ENCODE measurements at places on chromosomes 2 and 18.

DNA sequence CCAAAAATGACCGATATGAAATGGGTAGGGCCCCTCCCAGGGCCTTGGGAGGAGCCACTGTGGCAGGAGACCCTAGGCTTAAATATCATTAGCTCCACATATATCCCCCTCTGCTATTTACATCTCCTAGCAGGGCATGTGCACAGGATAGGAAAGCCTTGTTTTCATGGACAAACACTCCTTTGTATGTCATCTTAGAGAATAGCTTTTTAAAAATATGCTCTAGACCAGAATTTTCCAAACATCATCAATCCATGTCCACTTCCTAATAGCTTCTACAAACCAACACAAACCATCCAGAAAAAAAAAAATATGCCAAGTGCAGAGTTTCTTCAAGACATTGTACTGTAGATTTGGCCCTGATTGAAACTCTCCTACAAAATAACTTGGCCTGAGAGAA, 10.8 kb downstream of the DAPL1 start:
- no peak for DNase-seq

DNA sequence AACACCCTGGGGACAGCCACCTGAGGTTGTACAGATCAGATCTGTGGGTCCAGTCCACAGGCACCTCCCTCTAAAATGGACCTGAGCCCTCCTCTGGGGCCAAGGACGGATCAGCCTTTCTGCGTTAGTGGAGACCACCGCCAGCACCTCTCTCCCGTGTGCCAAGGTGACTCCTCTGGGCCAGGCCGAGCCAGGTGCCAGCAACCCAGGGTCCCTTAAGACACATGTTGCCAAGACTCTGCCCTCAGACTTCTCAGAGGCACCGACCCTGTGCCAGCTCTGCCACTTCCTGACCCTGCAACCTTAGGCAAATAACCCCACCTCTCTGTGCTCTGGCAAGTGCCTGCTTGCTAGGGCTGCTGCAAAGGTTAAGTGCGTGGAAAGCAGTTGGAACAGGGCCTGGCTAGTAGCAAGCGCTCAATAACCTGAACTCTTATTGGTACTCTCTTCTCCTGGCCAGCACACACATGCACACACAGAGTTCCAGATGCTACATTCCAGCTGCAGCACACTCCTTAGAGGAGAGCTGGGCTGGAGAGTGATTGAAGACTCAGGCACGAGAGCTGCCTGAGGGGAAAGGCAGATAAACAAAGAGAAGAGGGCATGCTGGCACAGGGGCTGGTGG, 105.6 kb downstream of the TNS1 start:
- DNase-seq, result no peak

DNA sequence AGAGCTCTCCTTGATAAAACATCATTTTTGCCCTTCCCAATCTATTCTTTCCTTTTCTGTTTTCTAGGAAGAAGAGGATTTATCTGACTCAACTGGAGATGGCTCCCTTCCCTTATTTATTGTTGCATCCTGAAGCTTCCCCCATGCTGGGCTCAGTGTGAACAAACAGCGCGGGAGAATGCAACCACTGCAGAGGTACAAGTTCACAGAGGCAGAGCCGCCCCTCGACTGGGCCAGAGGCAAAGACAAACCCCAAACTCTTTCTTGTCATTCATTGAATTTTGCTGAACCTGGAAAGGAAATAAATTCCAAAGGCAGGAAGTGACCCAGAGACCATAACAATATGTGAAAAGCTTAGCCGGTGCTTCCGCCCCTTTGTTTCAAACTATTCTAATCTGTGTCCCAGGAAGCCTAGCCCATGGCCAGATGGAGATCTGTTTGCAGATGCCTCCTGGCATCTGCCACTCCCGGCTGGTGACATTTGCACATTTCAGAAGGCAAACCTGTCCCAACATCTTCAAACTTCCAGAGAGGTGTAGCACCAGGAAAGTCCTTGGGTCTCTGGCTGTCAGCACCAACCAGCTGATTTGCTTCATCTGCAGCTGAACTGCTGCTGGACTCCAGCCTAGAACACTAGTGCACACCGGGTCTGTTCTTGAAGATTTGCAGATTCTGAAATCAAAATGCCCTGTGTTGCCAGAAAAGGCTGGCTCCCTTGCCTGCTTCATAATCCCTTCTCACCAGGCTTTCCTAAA, 79.4 kb upstream of the MAP4K3 start:
- DNase-seq, result peak; percentile 17

DNA sequence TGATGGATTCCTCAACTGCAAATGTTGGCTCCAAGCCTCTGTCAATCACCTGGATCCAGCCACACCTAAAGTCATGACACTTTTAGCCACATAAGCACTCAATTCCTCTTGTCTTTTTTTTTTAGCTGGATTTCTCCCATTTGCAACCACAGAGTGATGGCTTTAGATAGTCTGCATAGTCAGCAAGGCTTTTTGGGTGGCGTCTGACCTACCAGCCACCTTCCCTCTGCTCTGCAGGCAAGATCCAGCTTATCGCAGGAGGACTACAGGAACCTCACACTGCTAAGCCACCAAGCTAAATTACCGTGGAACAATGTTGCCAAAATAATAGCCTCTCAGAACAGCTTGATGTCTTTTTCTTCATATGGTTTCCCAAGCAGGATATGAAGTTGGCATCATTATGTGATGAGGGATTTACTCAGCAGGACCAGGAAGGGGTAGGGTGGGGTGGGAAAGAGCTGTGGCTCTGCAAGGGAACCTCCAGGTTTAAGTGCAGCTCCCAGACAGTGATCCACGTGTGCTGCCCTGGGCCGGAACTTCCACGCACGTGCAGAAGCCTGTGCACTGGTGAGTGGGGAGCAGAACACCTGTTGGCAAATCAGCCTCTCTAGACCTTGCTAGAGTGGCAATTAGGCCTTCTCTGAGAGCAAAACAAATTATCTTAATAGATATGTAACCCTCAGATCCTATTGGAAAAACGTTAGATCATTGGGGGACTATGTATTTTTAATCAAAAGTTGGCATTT, 170.6 kb upstream of the NCK2 start:
- DNase-seq, result no peak

DNA sequence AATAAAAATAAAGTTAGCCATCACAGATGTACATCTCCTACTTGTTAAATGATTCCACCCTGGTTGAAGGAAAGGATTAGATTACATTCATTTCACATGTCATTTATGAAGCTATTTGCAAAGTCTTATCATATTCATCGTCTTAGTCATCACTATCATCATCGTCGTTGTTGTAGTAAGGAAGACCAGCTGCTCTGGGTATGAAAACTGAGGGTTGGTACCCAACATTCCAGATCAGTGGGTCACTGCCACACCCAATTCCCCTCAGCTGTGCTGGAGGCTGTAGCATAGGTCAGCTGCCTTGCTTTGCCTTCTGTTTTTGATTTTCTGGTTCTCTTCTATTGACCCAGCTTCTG, 20.9 kb upstream of the CCBE1 start:
- DNase-seq, result peak; percentile 91

DNA sequence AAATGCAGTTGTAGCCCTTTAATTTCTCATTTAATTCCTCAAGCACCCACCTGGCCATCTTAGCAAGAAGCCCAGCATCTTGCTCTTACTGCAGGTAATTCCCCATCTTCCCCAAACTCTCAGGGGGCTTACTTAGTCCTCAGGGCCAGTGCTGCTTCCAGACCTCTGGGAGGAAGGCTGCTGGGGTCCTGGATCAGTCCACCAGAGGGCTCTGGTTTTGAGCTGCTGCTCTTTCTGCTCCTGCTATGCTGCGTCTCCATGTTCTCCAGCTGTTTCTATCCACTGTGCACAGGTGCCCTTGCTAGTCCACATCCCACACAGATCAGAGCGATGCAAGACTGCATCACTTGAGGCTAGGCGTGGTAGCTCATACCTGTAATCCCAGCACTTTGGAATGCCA, 34.5 kb upstream of the TMEM87B start:
- DNase-seq, result no peak

GRCh38 chr18:25289001-25289631, 62.9 kb downstream of the ZNF521 start:
- DNase-seq, result peak; percentile 67

DNA sequence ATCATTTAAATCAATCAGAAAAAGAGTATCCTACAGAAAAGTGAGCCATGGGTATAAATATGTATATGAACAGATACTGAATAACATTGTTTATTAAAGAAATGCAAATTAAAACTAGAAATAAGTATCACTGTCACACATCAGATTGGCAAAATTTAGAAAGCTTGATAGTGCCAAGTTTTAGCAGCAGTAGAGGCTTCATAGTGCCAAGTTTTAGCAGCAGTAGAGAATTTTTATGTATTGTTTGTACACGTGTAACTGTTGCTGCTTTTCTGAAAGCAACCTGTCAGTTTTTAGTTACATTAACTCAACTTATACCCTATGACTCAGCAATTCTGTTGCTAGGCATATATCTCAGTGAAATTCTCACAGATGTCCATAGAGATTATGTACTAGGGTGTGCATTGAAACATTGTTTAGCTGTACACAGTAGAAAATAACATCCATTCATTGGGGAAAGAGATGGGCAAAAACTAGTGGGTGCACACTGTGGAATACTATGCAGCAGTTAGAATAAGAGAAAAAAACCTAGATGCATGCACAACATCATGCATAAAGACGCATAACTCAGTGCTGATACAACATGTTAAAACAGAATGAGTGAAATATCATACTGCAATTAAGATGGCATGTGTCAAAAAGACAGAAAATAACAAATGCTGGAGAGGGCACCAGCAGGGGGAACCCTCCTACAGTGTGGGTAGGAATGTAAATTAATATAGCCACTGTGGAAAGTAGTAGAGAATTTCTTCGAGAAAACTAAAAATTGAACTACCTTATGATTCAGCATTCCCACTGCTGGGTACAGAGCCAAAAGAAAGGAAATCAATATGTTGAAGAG, 294.5 kb upstream of the NT5C1B start:
- peak; percentile 27 for DNase-seq

- no peak for DNase-seq
These were observed 123.5 kb downstream of the MYO5B start for GRCh38 chr18:50071397-50071796.

GRCh38 chr2:217106650-217107014, 246.8 kb upstream of the TNP1 start:
- DNase-seq, result peak; percentile 11

GRCh38 chr2:42421157-42421485, 60.1 kb upstream of the COX7A2L start:
- no peak for DNase-seq

Data from GM03348 (cell line).